ENCODE measurements at places on chromosomes 5 and 9.

- no peak for DNase-seq
These were observed 76.0 kb downstream of the DAB2IP start for GRCh38 chr9:121727295-121728020.

DNA sequence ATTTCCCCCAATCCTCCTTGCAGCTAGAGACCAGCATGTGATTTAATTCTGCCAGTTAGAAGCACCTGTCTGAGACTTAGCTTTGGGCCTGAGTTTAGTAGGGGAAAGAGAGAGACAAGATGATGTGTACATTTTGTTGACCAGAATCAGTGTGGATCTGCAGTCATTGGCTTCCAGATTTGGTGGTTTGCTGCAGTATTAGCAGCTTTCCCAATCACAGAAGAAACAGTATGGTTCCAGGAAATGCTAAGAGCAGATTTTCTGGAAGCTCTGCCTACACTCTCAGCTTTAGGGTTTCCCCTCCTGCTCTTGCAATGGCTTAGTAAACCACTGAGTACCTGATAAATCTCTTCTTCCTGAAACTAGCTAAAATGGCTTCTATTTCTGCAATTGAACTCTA is 48.8 kb upstream of the FREM1 start:
- DNase-seq: no peak

- DNase-seq: no peak
These were observed 26.5 kb downstream of the POLK start for GRCh38 chr5:75538211-75538610.

DNA sequence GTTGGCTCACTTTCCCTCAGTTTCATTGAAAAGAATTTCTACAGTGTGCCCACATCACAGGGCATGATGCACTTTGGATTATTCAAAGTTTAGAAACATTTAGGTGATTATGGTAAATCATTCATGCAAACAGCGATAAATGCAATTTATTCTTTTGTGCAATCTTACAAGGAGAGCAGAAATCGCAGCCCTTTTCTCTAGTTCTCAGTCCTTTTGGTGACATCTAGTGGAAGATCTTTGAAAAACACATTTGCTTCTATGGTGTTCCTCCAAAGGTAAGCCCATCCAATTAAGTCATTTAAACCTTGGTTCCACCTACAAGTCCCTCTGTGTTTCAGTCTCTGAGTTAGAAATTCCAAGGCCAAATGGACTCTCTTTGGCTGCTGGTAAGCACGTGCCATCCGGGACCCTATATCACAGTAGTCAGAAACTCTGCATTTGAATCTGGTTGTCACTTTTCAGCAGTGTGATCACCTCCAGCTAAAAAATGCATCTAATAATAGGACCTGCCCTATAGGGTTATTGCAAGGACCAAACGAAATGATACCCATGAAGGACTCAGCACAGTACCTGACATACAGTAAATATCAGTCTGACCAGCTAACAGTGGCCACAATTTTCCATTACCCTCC is 66.4 kb downstream of the MACROH2A1 start:
- no peak for DNase-seq

DNA sequence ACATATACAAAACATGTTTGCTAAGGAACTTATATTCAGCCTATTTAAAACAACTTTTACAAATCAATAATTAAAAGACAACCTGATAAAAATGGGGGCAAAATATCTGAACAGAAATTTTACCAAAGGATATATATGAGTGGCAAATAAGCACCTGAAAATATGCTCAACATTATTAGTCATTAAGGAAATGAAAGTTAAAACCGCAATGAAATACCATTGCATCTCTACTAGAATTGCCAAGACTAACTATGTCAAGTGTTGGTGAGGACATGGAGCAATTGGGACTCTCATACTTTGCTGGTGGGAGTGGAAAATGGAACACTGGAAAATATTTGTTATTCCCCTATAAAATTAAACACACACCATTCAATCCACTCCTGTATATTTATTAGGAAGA is 26.3 kb upstream of the PPP2R2B start:
- DNase-seq: no peak

DNA sequence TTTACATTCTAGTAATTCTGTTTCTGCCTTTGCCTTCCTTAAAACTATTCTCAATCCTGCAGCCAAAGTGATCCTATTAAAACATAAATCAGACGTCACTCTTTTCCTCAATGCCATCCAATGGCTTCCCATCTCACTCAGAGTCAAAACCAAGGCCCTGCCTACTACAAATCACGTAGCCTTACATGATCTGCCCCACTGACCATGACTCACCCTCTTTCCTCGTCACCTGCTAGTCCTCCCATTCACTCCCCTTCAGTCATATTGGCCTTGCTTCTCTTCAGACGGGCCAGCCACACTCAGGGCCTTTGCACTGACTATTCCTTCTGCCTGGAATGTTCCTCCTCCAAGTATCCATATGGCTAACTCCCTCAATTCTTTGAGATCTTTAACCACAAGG is 39.0 kb upstream of the DMXL1 start:
- no peak for DNase-seq

Measured in NCI-H2227 treated with DMSO at 0.1 percent for 48 hours (cell line).